Islet precursor cell (in vitro differentiated cells): ENCODE measurements at places on chromosomes 4 and X.

GRCh38 chr4:124907881-124908280 is 195.3 kb upstream of the ANKRD50 start:
- DNase-seq: no peak

DNA sequence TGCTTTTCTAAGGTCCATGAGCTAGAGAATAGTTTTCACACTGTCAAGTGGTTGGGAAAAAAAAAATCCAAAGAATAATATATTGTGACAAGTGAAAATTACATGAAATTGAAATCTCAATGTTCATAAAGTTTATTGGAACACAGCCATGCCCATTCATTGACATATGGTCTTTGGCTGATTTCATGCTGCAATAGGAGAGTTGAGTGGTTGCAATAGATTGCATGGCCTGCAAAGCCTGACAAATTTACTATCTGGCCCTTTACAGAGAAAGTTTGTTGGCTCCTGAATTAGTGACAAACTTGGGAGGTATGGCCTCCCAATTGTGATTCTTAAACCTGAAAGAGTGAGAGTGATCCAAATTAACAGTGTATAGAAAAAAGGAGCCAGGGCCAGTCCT is 115.5 kb upstream of the FAM9C start:
- no peak for DNase-seq

DNA sequence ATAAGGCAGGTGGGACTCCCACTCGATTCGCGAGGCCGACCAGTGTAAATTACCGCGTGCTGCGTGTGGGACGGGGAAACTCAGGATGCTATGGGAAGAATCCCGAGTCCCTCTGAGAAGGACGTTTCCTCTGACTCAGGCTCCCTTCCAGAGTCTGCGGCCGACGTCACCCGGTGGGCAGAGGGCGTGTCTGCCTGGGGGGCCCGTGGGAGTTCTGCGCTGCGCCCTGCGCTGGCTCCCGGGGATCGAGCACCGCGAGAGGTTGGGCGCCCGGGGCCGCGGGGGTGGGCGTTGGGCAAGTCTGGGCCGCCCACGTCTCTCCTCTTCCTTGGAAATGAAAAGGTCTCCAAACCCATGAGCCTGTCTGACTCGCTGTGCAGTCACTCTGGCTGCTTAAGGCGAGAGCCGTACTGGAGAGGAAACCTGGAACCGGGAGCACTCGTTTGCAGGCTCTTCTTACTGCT is 568 bp downstream of the NIPAL1 start:
- DNase-seq: peak; percentile 97

GRCh38 chrX:154452823-154453222 is 5.3 kb upstream of the PLXNA3 start:
- no peak for DNase-seq

DNA sequence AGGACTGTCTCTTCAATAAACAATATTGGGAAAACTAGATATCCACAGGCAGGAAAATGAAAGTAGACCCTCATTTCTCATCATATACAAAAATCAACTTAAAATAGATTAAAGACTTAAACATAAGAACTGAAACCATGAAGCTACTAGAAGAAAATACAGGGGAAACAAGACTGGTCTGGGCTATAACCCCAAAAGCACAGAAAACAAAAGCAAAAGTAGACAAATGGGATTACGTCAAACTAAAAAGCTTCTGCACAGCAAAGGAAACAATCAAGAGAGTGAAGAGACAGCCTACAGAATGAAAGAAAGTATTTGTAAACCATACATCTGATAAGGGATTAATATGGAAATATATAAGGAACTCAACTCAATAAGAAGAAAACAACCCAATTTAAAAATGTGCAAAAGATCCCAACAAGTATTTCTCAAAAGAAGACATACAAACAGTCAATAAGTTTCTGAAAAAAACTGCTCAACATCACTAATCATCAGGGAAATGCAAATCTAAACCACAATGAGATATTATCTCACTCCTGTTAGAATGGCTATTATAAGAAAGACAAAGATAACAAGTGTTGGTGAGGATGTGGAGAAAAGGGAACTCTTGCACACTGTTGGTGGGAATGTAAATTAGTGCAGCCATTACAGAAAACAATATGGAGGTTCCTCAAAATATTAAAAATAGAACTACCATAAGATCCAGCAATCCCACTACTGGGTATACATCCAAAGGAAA is 325.3 kb upstream of the RASGEF1B start:
- no peak for DNase-seq

DNA sequence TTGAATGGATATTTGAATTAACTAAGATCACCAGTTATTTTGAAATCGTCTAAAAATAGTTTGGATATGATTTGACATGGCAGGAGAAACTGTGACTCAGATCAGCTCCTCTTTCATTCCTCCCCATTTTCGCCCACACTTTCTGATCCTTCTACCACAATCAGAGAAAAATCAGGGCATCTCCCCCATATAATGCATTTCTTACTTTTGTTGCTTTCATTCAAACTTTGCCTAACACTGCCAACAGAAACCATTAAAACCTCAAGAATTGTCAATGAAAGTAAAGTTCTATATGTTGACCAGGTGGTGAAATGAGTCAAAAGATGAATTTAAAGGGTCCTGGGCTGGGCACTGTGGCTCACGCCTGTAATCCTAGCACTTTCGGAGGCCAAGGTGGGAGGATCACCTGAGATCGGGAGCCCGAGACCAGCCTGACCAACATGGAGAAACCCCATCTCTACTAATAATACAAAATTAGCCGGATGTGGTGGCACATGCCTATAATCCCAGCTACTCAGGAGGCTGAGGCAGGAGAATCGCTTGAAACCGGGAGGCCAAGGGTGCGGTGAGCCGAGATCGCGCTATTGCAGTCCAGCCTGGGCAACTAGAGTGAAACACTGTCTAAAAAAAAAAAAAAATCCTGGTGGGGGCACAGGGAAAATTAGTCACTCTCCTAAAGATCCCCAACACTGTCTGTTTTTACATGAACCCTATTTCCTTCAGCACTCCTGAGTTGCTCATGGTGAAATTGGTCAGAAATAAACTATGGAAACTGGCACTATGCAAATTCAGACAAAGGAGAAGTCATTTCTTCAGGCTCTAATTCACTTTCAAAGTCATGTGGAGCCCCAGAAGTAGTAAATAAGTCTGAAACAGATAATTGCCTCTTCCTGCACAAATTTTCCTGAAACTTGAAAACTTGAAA is 122.8 kb upstream of the NOCT start:
- DNase-seq: no peak

DNA sequence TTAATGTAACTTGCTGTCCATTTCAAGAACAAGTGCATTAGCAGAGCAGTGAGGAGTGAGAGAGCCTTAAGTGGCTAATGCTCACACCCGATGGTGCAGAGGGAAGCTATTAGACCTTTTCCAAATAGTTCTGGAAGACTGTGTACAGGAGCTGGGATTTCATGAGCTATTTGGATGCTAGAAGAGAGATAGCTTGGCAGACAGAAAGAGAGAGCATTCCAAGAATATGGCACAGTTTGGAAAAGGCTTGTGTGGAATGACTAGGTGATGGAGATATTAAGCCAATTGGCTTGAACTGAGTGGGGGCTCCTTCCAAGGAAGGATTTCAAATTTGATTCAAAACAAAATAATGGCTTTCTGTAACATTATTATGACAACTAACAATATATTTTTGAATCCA is 1097.2 kb upstream of the TENM3 start:
- DNase-seq: no peak

GRCh38 chr4:45063696-45064095 is 337.3 kb upstream of the GNPDA2 start:
- no peak for DNase-seq

- DNase-seq: no peak
Measured at GRCh38 chrX:1464971-1465285, 12.2 kb upstream of the ASMTL start.

DNA sequence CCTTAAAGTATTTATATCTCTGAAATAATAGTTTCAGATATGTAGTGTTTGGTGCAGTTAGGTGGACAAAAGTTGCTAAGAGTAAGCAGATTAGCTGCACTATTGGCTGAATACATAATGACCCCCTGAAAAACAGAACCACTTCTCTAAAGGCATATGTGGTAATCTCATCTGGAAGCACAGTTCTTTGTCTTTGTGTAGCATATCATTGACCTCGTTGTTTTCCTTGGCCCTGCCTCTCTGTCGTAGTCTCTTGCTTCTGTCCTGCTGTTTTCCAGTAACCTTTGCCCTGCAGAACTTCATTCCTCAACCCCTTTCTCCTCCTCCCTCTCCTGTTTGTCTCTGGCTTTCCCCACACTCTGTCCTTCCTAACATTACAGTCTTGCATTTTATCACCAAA is 41.4 kb downstream of the JADE3 start:
- peak; percentile 81 for DNase-seq

- DNase-seq: no peak
Measured at GRCh38 chr4:182809417-182810102, 107.6 kb downstream of the DCTD start.

DNA sequence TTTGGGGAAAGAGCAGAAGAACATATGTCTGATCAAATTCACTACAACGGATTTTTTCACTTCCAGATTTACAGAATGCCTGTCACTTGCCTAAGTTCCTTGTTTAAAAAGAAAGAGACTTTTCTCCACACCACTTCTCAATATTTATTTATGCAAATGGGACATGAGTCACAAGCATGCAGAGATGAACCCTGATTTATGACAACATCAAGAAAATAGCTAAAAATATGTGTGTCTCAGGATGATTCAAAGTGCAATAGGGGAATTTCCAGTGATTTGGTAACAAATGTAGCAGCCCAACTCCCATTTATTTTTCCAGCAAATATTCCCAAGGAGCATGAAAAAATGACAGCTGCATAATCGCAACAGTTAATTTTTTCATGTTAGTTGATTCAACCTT is 180.4 kb upstream of the FAT1 start:
- no peak for DNase-seq

- DNase-seq: peak; percentile 79
Measured at GRCh38 chr4:3041192-3042142, 32.9 kb downstream of the HTT-AS start.

DNA sequence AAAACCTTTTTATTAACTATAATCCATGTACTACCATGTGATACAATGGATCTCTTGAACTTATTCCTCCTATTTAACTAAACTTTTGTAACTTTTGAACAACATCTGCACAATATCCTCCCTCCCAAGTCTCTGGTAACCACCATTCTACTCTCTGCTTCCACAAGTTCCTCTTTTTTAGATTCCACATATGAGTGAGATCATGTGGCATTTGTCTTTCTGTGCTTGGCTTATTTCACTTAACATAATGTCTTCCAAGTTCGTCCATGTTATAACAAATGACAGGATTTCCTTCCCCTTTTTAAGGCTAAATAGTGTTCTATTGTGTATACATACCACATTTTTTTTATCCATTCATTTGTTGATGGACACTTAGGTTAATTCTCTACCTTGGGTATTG is 28.1 kb downstream of the DCAF8L1 start:
- no peak for DNase-seq

- no peak for DNase-seq
Measured at GRCh38 chrX:49256268-49256995, 8.1 kb downstream of the FOXP3 start.

DNA sequence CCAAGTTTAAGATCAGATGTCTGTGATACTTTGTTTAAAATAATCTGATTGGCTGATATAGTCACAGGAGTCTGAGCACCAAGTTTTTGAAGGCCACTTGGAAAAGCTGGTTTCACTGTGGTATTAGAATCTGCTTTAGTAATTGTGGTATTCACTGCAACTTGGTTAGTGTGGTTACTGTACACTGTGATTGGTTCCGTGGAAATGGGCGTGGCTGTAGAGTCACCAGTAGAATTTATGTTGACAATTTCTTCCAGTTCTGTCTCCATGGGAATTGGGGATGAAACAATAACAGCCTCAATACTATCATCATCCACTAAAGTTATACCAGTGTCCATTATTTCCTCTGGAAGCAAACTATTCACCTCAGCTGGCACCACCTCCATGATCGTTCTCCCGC is 26.2 kb downstream of the LIN54 start:
- no peak for DNase-seq

DNA sequence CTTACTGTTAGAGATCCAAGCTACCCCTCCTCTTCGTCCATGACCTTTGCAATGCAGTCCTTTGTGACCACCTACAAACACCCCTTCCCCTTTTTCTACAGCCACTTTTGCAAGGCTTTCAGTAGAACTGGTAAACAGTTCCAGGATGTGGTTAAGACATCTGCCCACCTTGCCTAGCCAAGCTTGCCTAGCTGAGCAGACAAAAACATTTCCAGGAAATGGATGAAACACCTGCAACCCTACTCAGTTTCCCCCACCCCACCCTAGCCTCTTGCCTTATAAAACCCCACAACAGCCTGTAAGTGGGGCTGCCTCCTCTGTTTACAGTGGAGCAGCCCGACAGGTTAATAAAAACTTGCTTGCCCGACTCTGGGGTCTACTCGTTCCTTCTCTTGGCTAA is 133.8 kb downstream of the ZC4H2 start:
- DNase-seq: no peak

DNA sequence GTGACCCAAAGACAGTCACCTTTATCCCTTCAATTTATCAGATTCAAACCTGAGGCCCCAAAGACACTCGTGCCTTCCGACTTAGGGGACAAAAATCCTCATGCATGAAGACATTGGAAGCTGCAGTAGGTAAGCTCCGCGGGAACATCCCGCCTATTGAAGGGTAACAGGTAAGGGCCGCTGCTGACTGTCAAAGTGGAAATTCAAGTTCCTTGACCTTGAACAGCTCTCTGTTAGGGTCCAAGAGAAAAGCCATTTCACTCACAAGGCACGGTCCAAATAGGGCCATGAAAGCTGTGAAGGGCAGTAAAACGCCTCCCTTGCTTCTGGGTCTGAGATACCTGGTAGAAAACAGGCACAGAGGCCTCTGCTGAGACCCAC is 34.2 kb downstream of the CCDC149 start:
- no peak for DNase-seq

DNA sequence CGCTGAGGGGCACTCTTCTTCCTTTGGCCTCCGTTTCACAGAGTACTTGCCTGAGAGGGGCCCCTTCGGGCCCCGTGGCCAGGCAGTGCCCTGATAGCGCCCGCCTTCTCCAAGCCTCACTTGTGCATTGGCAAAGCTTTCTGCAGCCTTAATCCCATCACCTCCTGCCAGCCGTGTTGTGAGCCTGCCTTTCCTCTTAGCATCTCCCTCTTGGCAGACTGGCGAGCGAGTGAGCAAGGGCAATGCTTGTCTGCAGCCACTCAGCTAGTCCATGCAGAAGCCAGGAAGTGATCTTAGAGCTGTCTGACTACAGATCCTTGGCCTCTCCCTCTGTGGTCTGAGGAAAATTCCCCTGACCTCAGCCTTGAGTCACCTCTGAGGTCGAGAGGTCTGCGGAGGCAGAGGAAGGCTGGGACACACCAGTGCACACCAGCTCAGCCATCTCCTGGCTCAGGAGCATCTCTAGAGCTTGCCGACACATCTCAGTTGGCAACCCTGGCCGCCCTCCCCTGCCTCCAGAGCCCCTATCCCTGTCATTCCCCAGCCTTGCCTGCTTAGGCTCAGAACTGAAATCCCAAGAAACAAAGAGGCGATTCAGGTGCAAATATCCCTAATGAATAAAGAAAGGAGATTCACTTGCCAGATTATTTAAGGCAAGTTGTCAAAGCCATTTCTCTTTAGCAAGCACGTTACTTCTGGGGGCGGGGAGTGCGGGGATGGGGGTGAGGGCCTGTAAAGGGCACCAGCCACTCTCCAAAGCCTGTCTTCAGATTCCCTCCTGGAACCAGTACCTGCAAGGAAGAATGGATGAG is 143.5 kb upstream of the MAMLD1 start:
- peak; percentile 82 for DNase-seq
